ENCODE measurements at places on chromosomes 11 and 22. TPM values are rescaled to one million over a fixed set of nuclear protein-coding genes. Genes with fewer than 3 reads are reported as not detected.

- peak; percentile 100 for DNase-seq
Measured at GRCh38 chr11:3797329-3798090, at the start of gene NUP98. Gene NUP98, minus strand, starts transcription at chr11:3797554. Its CDS starts 15,437 bp downstream, at chr11:3782117.

Gene IFT27
- 17.7 TPM for total RNA-seq

DNA sequence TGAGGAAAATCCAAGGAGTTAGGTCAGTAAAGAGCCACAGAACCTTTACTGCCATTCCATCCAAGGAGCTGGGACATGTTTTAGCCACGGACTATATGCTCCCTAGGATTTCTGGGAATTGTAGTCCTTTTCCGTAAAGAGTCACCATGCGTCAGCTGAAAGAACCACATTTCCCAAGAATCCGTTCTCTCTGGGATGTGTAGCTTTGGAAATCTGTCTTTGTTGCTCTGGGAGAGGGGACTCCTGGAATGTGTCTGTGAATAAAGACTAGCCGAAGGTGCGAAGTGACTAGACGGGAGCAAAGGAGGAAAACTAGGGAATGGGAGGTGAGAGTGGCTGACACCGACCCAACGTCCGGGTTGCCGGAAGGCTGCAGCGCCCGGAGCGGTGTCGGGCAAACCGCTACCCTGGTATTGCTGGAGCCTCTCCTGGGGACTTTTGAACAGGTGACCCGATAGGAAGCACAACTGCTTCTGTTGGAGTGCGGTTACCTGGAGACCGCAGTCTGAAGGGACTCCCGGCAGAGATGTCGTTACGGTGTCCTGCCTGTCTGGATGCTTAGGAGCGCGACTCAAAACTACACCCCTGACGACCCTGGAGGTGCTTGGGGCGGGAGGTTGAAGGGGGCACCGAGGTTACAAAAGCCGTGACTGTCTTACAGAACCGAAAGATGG lies at the start of gene IFTAP:
Gene IFTAP (plus strand): TSS at position 187 of the 674 bp plus-strand sequence. CDS start 15,602 bp downstream, outside the sequence.
- peak; percentile 94 for DNase-seq

DNA sequence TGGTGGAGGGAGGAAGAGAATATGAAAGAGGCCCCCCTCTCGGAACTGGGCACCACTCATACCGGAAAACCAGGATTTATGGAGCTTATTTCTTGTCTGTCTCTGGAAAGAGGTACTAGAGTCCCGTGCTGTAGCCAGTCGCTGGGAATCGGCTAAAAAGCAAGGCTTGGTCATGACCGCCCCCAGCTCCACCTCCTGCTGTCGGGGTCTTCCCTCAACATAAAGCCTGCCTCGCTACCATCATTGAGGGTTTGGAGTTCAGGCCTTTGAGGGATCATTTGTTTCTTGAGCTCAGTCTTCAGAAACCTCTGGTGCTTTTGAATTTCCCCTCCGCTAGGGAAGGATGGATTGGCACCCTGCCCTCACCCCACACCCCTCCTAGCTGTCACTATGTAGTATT lies 97.1 kb downstream of the TSPAN18 start:
- DNase-seq = no peak

Gene MED15
- total RNA-seq = 5.7 TPM

GRCh38 chr11:93225662-93226061 lies 27.9 kb upstream of the SLC36A4 start:
- peak; percentile 11 for DNase-seq

- DNase-seq = no peak
Measured at GRCh38 chr11:94924612-94925011, 48.7 kb downstream of the CWC15 start.

DNA sequence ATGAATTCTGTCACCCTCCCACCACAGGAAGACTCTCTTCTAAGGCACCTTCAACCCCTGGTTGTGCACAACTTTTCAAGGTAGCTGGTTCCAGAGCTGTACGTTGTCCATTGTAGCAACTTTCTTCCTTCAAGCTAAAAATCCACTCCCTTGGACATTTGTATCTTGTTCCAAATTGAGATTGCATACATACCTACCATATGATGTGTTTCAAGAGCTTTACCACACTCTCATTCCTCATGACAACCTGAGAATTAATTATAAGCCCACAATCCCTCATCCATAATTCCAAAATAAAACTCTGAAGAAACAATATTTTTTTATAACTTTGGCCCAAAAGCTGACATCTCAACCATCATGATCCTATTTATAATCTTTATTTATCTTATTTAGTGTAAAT lies 3.0 kb downstream of the OR52W1 start:
- DNase-seq = no peak

GRCh38 chr11:83272627-83273026 lies 13.5 kb downstream of the CCDC90B start:
- DNase-seq = peak; percentile 13

Gene MPZL2
- 1.0 TPM for total RNA-seq

GRCh38 chr22:47032091-47032943 lies 269.9 kb downstream of the TBC1D22A start:
- no peak for DNase-seq
